ENCODE measurements at places on chromosomes 11 and 22.

DNA sequence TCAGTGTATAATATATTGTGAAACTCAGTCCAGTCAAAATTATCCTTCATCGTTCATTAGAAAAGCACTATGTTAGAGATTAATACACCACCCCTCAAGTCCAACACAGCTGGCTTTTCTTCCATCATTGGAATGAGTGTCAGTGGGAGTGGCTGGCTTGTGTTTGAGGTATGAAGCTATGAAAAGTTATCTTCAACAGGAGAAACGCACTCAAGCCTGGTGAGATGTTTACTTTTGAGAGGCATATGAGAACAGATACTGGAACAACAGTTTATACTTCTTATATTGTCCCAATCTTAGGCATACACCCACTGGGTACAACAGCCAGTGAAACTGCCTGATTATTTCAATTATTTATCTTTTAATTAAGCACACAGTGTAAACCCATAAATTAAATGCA lies 34.3 kb downstream of the PLEKHB1 start:
- no peak for DNase-seq

- no peak for DNase-seq
Observed at GRCh38 chr11:122808478-122808869, 29.8 kb upstream of the CRTAM start.

DNA sequence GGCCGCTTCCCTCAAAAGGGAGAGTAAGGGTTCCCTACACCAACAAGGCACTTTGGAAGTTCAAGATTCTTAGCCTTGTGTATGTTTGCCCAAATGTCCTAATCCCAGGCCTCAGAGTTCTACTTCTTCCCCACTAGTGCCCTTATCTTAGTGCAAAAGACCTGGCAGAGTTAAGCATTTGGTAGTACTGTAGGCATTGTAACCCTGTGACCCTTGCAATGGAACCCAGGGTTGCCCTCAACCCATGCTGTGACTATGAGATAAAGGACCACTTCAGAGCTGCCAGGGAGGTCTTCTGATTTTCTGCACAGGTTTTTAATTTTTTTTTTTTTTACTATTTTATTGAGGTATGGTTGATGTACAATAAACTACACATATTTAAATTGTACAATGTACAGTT lies 65.1 kb downstream of the C11orf65 start:
- DNase-seq, result no peak

GRCh38 chr11:90134478-90135003 lies at the start of gene NAALAD2:
NAALAD2 (plus strand) TSS chr11:90134663; CDS start chr11:90134759, 96 bp downstream.
- DNase-seq, result peak; percentile 65

DNA sequence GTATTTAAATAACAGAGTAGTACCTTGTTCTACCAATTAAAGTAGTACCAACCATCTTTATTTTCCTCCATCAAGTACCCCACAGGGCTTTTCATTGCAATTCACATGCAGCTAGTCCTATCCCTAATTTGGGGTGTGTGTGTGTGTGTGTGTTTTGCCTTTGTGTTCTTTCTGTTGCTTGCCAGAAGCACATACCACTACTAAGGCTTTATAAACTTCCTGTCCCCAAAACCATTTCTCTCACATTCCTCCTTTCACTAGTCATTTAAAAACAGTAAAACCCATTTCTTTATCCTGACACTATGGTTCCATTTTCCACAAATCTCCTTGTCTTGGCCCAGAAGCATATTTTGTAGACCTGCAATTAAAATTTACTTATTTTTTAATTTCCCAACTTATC lies 54.6 kb downstream of the SLC36A4 start:
- no peak for DNase-seq

DNA sequence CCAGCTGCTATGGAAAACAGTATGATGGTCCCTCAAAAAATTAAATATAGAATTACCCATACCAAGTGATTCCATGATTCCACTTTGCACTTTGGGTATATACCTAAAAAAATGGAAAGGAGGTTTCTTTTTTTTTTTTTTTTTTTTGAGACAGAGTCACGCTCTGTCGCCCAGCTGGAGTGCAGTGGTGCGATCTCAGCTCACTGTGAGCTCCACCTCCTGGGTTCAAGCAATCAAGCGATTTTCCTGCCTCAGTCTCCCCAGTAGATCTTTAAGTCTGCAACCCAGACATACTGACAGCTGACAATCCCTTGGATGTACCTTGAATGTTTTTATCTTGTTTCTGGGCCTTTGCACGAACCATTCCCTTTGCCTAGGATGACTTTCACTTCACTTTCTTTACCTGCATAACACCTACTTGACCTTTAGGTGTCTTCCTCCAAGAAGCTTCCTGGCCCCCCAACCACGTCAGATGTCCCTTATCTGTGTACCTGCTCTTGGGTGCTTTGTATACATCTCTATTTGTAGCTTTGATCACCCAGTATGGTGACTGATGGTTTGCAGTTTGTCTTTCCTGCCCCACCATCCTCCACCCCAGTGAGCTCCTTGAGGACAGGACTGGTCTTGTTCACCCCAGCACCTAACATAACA lies 11.6 kb downstream of the UCP3 start:
- DNase-seq, result no peak

DNA sequence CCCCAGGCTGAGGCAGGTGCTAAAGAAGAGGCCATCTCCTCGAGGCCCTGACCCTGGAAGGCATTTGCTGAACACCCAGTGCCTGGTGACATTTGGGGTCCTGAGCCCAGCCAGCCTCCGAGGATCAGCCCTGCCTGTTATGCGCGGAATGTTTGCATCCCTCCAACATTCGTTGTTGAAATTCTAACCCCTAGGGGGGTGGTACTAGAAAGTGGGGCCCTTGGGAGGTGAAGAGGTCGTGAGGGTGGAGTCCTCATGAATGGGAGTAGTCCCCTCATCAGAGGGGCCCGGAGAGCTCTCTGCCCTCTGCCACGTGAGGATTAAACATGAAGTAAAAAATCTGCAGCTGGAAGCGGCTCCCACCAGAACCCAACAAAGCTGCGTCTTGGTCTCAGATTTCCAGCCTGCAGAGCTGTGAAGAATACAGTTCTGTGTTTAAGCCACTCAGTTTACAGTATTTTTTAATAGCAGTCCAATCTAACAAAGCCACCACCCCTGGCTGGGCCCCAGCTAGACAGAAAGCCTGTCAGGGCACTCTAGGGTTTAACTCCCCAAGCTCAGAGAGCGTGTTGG lies 35.3 kb upstream of the SEPTIN5 start:
- no peak for DNase-seq

DNA sequence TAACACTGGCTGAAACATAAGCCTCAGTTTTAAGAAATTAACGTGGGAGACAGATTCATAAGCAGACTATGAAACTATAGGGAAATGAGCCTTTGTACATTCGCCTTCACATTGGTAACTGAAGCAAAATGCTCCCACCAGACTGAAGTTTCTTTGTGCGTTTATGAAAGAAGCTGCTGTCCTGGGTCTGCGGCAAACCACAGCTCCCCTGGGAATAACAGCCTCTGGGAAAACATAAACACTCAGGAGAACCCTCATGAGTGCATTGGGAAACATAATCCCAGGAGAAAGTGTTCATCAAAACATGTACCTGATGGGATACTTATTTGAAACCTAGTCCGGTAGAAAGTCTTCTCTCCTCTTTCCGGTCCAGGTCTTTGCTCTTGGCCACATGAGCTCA lies 193.1 kb upstream of the LARGE1 start:
- DNase-seq, result no peak

All from right atrium auricular region (tissue), 2 donors.